ENCODE measurements at places on chromosomes 1 and 21.

- DNase-seq = no peak
Measured at GRCh38 chr1:183092350-183092749, 69.1 kb downstream of the LAMC1 start.

DNA sequence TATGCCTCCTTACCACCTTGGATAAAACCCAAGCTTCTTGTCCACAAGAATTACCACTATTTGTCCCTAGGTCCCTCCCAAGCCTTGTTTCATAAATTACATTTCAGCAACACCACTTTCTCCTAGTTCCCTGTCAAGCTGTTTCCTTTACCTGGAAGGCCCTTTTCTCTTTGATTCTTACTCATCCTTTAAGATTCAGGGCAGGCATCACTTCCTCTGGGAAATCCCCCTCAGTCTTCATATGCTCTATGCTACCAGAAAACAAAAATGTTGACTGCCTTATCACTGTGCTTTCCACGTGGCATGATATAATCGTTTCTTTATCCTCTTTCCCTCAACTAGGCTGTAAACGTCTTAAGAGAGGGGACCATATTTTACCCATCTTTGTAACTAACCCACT is 102.7 kb downstream of the LYST start:
- no peak for DNase-seq

- DNase-seq = no peak
Measured at GRCh38 chr1:230029244-230029941, 37.6 kb upstream of the GALNT2 start.

- DNase-seq = no peak
Measured at GRCh38 chr1:172467446-172467845, 23.6 kb upstream of the PIGC start.

- peak; percentile 42 for DNase-seq
Measured at GRCh38 chr1:199290186-199290585, 651.3 kb downstream of the PTPRC start.

- DNase-seq = no peak
Measured at GRCh38 chr21:45257673-45258341, 29.9 kb downstream of the POFUT2 start.

- DNase-seq = no peak
Measured at GRCh38 chr1:150535511-150536287, 13.5 kb upstream of the ADAMTSL4 start.

- DNase-seq = no peak
Measured at GRCh38 chr1:223710179-223711133, 1.9 kb upstream of the CAPN2 start.

DNA sequence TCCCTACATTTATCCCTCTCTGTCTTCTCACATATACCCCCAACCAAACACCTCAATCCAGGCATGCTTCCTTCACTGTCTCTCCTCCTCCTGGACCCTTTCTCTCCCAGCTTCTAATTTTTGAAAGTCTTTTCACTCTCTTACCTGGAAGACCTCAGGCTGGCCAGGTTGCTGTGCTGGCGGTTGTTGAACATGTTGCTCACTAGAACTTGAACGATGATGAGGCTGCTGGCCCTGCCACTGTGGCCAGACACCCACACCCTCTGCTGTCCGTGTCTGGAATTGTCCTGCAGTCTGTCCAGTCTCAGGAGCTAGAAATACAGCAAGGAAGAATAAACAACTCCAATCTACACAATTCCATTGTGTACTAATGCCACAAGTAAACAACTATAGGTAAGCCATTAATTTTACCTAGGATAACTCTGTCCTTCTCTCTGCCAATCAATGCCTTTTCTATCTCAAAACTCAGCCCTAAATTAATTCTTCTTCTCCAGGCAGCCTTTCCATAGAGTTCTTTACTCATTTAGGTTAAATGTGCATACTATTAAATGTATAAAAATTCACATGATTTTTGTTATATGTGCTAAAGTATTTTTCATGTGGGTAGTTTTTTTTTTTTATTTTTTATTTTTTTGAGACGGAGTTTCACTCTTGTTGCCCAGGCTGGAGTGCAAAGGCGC is 5.1 kb upstream of the CTSK start:
- peak; percentile 61 for DNase-seq

DNA sequence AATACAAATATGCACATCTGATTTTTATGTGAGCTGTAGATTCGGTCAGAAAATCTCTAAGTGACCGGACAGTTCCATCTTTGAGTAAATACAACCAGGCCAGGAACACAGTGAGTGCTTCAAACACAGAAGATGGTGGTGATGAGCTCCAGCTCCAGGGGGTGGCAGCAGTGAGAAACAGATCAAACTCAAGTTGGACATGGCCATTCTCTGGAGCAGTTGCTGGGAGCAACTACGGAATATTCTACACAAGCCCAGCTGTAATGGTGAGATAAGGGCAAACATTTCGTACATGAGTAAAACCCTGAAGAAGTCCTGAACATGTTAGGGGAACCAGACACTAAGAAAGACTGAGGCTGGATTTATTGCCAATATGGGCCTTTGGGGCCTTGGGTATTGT is 100.7 kb downstream of the BARHL2 start:
- DNase-seq = peak; percentile 14
